ENCODE measurements at places on chromosomes 1 and 21.

- no peaks in the 10 kb centered on the region for H3K4me1 ChIP-seq
- no peak overlapping the region for H3K4me3 ChIP-seq
- no peak overlapping the region for H3K27ac ChIP-seq
- no peaks in the 10 kb centered on the region for H3K36me3 ChIP-seq
Observed at GRCh38 chr1:185393815-185394214, 76.8 kb upstream of the IVNS1ABP start.

DNA sequence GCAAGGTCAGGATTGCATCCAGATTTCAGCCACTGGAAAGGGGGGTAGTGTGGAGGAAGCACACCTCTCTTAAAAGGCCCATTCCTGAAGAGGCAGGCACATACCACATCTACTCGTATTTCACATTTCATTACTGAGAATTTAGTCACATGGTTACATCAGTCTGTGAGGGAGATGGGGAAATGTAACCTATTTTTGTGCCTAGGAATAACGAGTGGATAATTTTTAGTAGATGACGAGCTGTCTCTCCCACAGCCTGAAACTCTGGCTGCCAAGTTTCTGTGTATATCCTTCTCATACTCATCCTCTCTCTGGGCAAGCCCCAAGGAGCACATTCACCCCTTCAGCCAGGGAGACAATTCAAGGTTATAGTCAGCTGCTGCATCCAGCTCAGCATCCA lies 10.3 kb upstream of the C21orf91 start:
- no peak overlapping the region for H3K4me3 ChIP-seq
- H3K27ac ChIP-seq, result no peak overlapping the region
- H3K4me1 ChIP-seq, result peaks cover 3% of the 10 kb centered on the region

GRCh38 chr1:59494145-59494833 lies 197.4 kb downstream of the FGGY start:
- DNase-seq, result no peak
- no peak overlapping the region for H3K27ac ChIP-seq
- no peaks in the 10 kb centered on the region for H3K27me3 ChIP-seq
- no peak overlapping the region for H3K4me3 ChIP-seq

GRCh38 chr1:205122489-205122882 lies 708 bp upstream of the RBBP5 start:
- no peaks in the 10 kb centered on the region for H3K36me3 ChIP-seq
- no peaks in the 10 kb centered on the region for H3K27me3 ChIP-seq
- H3K27ac ChIP-seq, result no peak overlapping the region
- DNase-seq, result no peak

DNA sequence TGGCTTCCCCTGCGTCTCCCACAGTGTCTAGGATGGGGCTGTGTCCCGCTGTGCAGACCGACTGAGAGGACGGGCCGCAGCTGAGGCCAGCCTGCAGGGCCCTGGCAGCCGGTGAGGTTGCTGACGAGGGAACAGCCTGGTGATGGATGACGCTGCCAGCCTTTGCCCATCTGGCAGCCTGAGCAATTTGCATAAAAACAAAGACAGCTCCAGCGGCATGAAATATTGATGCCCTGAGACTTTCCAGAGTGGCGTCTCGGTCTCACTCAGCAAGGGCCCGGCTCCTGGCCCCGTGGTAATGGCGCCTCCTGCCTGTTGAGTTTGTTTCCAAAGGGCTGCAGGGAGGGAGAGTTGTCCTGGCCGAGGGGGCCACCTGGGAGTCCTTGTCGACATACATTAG lies 19.1 kb upstream of the KCNA10 start:
- DNase-seq, result no peak
- no peaks in the 10 kb centered on the region for H3K4me1 ChIP-seq
- H3K4me3 ChIP-seq, result no peak overlapping the region

GRCh38 chr1:206498685-206499084 lies 8.6 kb upstream of the RASSF5 start:
- H3K27ac ChIP-seq, result no peak overlapping the region
- 0 out of 2 replicates have a peak, but pooled peaks cover 3% of the 10 kb centered on the region for H3K4me1 ChIP-seq
- H3K36me3 ChIP-seq, result no peaks in the 10 kb centered on the region
- no peaks in the 10 kb centered on the region for H3K27me3 ChIP-seq

DNA sequence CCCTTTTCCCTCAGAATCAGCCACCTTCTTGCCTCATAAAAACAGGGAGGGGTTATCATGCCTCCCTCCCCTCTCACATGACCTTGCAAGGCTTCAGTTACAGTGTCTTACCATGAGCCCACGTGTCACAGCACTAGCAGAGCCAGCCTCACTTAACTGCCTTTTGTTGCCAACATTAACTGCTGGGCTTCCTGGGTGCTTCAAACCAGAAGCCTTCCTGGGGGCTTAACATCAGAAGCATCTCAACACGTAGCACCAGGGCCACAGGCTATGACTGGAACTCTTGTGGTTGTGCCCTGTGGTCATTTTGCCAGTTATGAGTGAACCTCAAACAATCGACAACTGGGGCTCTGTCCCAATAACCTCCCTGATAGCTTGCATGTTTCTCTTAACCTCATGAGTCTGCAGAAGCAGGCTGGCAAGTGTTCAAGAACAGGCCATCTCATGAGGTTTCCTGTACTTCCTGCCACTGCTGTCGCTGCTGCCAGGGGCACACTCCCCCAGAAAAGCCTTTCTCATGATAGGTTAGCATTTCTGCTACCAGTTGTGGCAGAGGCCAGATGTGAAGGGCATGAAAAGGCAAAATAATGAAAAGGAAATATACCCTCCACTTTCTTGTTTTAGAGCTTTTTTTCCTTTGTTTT lies 132.2 kb downstream of the GLUL start:
- H3K27ac ChIP-seq, result no peak overlapping the region
- H3K4me3 ChIP-seq, result no peak overlapping the region
- no peaks in the 10 kb centered on the region for H3K27me3 ChIP-seq
- H3K4me1 ChIP-seq, result no peaks in the 10 kb centered on the region
- no peak for DNase-seq

DNA sequence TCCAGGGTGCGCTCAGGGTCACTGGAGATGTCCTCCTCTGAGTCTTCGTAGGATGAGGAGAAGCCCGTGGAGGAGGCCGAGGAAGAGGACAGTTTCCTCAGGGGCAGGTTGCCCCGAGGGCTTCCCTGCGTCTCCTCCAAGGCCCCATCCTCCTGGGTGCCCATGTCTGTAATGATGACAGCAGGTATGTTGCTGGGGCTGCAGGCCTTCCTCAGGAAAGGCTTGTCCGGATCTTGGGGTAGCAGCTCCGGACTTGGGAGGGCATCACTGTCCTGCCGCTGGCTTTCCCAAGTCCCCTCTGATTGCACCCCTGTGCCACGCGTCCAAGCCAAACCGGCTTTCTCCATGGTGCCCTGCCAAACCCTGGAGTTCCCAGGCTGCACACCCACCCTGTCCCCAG lies 3.5 kb downstream of the ITPKB start:
- no peaks in the 10 kb centered on the region for H3K36me3 ChIP-seq
- no peak overlapping the region for H3K27ac ChIP-seq
- peak overlapping the region; percentile 66 for H3K4me3 ChIP-seq

DNA sequence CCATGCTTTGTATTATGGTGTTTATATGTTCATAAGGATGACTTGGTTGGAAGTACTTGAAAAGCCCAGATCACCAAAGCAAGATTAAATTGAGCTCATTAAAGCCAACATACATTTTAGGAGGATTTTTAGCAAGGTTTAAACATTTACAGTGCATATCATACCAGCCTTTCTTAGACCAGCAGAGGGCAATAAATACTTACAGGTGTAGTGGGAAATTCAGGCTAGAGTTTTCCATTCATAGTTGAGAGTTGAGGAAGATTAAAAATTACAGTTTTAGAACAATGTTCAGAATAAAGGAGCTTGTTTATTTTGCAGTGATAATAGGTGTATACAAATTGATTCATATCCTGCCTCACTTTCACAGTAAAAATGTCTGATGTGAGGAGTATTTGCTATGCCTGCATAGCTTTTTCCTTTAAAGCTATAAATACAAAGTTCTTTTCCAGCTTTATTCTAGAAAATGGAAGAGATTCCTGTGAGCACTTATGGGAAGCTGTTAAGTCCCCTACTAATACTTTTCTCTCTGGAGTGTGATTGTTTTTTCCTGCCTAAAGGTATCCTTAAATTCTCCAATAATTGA lies 35.3 kb downstream of the DTL start:
- peaks cover 25% of the 10 kb centered on the region for H3K36me3 ChIP-seq
- no peaks in the 10 kb centered on the region for H3K27me3 ChIP-seq
- no peak overlapping the region for H3K27ac ChIP-seq
- no peak overlapping the region for H3K4me3 ChIP-seq

DNA sequence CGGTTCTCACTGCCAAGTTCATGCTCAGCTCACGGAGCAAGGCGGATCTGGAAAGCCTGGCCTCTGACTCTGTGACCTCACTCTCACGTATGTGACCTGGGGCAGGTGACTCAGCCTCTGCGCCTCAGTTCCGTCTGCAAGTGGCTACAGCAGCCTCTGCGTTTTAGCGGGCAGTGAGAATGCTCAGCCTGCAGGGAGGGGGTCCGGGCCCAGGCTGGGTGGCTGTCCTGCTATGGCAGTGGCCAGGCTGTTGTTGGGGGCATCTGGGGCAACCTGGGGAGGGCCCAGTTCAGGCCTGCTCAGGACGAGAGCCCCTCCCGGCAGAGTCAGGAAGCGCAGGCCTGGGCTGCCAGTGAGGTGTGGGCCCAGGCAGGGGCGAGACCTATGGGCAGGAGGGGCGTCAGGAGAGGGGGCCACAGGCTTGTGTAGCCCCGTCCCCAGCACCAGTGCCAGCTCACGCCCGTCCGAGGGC lies 27.9 kb downstream of the ARHGEF16 start:
- H3K27me3 ChIP-seq, result no peaks in the 10 kb centered on the region
- no peaks in the 10 kb centered on the region for H3K4me1 ChIP-seq
- H3K27ac ChIP-seq, result no peak overlapping the region

DNA sequence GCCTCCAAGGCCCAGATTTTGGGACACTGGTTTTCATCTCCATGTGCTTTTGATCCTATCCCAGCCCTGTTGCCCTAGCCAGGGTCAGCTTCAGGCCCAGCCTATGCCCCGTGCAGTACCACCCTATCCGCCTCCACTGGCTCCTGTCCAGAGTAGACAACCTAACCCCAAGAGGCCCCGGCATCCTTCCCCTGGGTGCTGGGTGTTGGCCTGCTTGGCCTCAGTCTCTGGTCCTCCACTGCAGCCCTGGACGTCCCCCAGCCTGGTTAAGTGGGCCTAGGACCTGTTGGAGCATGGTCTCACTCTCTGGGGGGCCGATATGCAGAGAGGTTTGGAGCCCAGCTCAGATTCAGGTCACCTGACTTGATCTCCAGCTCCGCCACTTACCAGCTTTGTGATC lies 1.6 kb downstream of the CSF3R start:
- no peaks in the 10 kb centered on the region for H3K4me1 ChIP-seq
- no peaks in the 10 kb centered on the region for H3K36me3 ChIP-seq

- peak overlapping the region; percentile 75 for H3K4me3 ChIP-seq
- DNase-seq, result peak; percentile 70
- H3K4me1 ChIP-seq, result peaks cover 1% of the 10 kb centered on the region
- H3K36me3 ChIP-seq, result no peaks in the 10 kb centered on the region
- no peak overlapping the region for H3K27ac ChIP-seq
Observed at GRCh38 chr1:229557913-229558414, 543 bp downstream of the ABCB10 start.

DNA sequence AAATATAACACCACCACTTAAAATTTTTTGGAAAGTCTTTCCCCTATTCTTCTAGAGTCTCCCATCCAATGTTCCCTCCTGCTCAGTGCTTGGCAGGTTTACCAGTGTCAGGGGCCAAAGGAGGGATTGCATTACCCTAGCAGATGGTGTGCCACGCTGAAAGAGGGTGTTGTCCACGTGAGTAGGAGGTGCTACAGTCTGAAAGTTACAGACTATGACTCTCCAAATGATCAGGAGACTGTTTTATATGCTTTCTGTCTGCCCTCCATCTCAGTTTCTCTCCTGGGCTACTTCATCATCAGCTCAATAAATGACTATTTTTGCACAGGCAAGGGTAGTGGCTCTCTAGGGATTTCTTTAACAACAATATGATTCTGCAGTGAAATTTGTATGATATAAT lies 31.3 kb upstream of the ANGPTL7 start:
- no peaks in the 10 kb centered on the region for H3K4me1 ChIP-seq
- H3K36me3 ChIP-seq, result peaks cover 8% of the 10 kb centered on the region
- H3K27ac ChIP-seq, result no peak overlapping the region
- H3K27me3 ChIP-seq, result no peaks in the 10 kb centered on the region
- no peak for DNase-seq

DNA sequence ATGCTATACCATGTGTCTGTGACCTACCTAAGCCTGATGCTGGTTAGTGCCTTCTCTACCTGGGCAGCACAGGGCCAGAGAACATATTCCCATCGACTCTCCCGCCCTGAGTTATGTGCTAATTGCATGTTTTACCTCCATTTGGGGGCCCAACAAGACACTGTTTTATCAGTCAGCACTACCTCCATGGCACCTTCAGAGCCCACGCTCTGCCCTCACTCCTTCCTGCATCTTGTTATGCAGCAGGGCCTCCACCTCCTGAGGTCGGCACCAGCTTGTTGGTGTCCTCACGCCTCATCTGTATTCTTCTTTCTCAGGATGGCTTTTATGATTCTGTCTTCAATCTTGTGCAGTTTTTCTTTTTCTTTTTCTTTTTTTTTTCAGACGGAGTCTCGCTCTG lies 11.9 kb downstream of the WNT9A start:
- no peaks in the 10 kb centered on the region for H3K4me1 ChIP-seq

GRCh38 chr1:228767636-228768354 lies 32.5 kb downstream of the RHOU start:
- no peaks in the 10 kb centered on the region for H3K36me3 ChIP-seq
- no peak overlapping the region for H3K4me3 ChIP-seq
- no peak overlapping the region for H3K27ac ChIP-seq
- H3K4me1 ChIP-seq, result no peaks in the 10 kb centered on the region

DNA sequence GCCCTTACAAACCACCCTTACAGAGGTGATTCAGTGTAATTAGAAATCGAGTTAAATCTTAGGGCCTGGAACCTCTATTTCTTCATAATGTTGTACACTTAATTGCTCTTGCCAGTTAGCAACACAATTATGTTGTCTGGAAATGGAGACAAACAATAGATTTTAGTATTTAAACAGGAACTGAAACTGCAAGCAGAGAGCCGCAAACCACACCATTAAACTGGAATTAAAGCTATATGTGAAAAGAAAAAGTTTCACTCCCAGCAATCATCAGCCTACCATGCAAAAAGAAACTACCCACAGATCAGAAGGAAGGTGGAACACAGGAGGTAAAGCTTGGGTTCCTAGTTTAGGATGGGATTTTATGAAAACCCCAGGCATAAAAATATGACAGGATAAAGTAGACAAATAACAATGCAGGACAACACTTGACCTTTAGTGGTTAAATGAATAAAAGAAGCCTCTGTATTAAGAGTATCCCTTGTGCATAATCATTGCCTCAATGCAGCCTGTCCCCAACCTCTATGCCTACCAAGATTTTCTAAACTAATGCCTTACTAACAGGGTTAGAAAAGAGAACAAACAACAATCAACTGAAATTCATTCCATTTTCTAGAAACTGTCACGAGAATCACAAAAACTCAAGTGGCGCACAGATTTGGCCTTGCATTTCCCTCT lies 304.3 kb upstream of the ESRRG start:
- H3K27ac ChIP-seq, result no peak overlapping the region
- H3K36me3 ChIP-seq, result no peaks in the 10 kb centered on the region
- no peak overlapping the region for H3K4me3 ChIP-seq

GRCh38 chr1:247638781-247639180 lies 33.4 kb downstream of the OR2G3 start:
- no peaks in the 10 kb centered on the region for H3K4me1 ChIP-seq
- H3K27me3 ChIP-seq, result peaks cover 7% of the 10 kb centered on the region
- H3K4me3 ChIP-seq, result no peak overlapping the region
- no peaks in the 10 kb centered on the region for H3K36me3 ChIP-seq
